ENCODE measurements at places on chromosomes 11 and 22.

- no peak for DNase-seq
These were observed 43.4 kb upstream of the MICAL2 start for GRCh38 chr11:12066799-12067508.

GRCh38 chr11:2868506-2869133 lies 17.0 kb downstream of the CDKN1C start:
- no peak for DNase-seq

DNA sequence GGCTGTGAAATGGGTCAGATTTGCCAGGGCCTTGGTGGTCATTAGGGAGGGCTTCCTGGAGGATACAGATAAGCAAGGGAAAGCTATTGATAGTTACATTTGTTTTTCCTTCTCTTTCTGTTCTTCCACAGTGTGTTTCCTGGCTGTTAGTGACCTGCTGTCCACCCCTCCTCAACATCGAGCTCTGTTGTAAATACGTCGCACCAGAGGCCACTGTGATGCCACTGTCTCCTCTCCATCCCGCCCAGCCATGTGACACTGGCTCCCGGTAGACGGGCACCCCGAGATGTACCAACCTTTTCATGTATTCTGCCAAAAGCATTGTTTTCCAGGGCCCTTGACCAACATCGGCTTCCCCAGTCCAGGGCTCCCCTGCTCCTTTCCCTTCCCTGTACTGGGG lies 58.1 kb downstream of the P4HA3 start:
- DNase-seq, result no peak

DNA sequence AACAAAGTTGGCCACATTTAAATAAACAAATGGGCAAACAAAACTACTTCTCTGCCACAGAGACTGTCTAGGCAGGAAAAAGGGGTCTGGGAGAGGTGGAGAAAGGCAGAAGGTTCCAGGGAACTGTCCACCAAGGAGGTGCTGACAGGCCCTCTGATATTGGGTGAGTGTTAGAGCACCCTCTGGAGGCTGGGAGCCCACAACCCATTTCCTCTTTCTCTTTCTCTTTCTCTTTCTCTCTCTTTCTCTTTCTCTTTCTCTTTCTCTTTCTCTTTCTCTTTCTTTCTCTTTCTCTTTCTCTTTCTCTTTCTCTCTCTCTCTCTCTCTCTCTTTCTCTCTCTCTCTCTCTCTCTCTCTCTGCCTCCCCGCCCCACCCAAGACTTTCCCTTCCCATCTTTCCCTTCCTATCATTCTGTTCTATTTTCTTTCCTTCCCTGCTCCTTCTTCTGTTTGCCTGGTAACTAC lies 912.8 kb downstream of the DLG2 start:
- no peak for DNase-seq

GRCh38 chr11:33867561-33867960 lies 24.3 kb downstream of the LMO2 start:
- no peak for DNase-seq

- DNase-seq, result no peak
These were observed 904.5 kb downstream of the DLG2 start for GRCh38 chr11:84722583-84723108.

DNA sequence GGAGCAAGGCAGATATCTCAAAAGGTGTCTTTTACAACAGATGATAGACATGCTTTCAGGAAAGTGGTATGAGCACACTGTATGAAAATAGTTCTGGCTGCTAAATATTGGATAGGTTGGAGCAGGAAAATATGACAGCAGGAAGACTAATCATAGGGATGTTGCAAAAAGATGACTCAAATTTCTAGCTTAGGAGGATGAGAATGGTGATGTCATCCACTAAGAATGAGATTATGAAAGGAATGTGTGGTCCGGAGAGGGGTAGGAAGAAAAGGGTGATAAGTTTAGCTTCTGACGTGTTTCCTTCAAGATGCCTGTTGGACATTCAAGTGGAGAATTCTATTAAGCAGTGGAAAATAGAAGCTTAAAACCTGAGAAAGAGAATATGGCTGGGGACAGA lies 46.4 kb downstream of the RCN1 start:
- no peak for DNase-seq

- no peak for DNase-seq
These were observed 11.6 kb downstream of the MISFA start for GRCh38 chr11:18611196-18611595.

- no peak for DNase-seq
These were observed 1.7 kb downstream of the BRSK2 start for GRCh38 chr11:1391165-1392075.

DNA sequence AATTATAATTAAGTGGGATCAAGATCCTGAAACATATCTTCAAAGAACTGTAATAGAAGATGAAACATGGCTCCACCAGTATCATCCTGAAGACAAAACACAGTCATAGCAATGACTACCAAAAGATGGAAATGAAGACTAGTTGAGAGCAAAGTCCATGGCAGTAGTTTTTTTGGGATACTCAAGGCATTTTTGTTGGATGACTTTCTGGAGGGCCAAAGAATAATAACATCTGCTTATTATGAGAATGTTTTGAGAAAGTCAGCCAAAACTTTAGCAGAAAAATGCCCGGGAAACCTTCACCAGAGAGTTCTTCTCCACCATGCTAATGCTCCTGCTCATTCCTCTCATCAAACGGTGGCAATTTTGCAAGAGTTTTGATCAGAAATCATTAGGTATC lies 809.4 kb upstream of the RAG2 start:
- DNase-seq, result no peak

GRCh38 chr22:50713008-50713385 lies 25.0 kb upstream of the ACR start:
- no peak for DNase-seq

- no peak for DNase-seq
These were observed 6.3 kb upstream of the SYNGR1 start for GRCh38 chr22:39343259-39344045.

DNA sequence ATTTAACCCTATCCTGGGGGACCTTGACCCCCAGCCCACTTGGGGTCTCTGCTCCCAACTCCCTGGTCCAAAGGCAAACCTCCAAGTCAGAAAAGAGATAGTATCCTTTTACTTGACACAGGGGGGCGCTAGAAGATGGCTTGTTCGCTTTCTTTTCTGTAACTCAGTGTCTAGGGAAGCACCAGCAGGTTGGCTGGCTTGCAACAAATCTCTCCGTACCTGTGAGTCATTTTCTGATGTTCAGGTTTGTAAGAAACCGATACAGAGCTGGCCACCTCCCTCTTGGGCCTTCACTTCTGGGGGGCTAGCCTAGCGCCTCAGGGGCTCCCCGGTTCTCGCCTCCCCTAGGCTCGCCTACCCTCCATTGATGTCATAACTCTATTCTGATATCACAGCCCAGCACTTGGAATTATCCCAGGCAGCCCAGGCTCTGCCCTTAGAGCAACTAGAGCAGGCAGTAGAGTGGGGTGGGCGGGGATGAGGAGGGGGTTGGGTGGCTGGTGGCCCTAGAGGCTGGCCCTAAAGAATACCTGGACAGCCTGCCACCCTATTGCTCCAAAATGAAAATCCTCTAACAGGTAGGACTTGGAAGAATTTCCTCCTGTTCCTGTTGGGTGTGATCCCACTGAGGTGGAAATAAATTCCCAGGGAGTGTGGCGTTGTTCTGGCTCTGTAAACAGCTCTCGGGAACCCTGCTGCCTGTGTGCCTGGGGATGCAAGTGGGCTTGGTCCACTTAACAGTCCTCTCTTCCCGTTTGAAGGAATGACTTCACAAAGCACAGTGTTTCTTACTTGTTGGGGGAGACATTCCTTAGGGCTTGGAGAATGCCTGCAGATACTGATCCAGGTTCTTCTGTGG lies 69.4 kb downstream of the OSBP2 start:
- peak; percentile 4 for DNase-seq

DNA sequence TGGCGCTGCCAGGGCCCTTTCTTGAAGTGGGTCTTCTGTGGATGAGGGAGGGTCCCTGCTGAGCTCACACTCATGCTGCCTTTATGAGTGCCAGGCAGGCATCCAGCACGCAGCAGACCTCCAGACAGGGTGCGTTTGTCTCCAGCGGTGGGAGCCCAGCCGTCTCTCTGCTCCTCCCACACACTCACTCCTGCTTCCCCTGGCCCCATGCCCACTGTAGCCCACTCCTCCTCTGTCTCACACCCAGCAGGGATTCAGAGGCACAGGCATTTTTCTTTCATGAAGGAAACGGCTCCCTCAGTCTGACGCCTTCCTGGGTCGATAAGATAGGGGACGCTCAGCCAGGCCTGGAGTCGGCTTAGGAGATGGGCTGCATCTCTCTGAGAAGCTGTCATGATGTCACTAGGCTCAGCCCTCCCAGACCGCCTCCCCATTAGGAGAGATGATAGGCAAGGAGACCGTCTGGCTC lies 183.9 kb upstream of the NCAM1 start:
- no peak for DNase-seq

- no peak for DNase-seq
These were observed 36.0 kb downstream of the SYT13 start for GRCh38 chr11:45250035-45250718.

DNA sequence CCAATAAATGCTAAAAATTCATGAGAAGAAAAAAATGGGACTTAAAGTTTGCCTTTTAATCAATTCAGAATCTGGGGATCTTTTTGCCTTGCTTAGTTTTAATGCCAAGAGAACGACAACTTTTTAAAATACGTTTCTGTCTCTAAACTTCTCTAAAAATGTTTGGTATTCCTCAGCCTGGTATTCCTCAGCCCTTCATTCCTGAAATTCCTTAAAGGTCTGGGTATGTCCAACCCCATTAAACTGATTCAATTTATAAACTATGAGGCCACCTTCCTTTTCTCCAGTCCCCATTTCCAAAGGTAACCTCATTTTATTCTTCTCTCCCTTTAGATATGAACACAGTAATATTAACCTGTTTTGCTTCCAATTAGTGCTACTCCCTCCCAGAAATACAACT lies 16.6 kb downstream of the POLA2 start:
- DNase-seq, result no peak

DNA sequence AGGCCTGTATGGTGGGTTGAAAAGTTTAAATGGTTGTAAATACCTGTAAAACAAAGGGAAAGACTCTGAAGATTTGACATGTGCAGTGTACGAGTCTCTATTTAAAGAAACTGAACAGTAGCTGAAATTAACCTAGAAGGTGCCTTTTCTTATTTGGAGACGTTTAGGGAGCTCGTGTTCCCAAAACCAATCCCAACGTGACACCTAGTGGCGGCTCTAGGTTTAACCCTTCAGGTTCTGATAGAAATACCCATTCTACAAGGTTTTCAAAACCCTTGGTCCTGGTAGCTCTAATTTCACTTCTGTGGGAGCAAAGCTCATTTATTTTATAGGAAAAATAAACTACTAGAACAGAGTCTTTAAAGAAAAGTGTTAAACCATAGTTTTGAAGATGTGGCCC lies 258.3 kb downstream of the LRRC4C start:
- DNase-seq, result peak; percentile 9

DNA sequence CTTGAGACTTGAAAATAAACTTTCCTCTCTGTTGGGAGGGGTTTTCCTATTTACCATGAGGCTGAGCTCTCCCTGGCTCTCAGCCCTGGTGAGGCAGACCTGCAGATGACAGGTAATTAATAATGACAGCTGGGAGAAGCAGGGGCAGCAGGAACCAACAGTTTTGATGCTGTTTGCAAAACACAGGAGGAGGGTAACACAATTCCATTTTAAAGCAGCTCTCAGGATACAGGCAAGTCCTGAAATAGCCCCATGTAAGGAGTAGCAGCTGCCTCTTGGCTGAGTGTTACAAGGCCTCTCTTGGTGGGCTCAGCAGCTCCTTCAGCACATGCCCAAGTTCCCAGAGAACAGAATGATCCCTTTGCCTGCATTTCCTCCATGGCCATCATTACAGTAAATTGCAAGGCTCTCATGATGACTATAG lies 13.3 kb downstream of the PARVA start:
- DNase-seq, result no peak

DNA sequence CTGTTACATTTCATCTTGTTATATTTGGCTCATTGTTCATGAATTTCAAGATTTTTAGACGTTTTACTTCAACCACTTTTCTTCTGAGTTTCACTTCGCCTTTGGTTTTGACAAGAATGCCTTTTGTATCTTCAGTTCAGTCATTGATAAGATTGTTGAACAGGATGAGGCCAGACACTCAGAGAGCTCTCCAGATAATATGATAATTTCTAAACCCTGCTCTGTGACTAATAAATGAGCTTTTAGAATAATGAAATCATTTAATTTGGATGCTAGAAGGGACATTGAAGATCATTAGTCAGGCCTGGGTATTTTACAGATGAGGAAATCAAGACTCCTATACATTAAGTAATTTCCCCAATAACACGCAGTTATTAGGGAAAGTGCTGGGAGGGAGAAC lies 37.2 kb upstream of the GRAMD1B start:
- no peak for DNase-seq

- no peak for DNase-seq
These were observed 86.7 kb downstream of the ALX4 start for GRCh38 chr11:44223238-44223637.

DNA sequence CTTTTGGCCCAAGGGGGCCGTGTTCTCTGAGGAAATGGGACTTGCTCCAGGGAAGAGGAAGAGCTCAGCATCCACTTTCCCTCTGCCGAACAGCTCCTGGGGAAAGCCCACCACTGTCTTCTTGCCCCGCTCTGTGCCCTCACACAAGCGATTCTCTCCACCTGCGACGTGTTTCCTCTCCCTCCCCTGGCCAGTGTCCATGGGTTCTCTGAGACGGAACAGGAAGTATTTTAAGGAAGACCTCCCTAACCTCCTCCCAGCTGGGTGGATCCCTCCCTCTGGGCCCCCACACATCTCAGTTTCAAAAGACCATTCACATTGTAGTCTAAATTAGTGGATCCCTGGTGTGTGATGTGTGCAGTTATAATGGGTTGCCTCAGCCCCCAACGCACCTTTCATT lies 1.6 kb downstream of the TP53AIP1 start:
- DNase-seq, result no peak

- DNase-seq, result no peak
These were observed 199.2 kb upstream of the POU2AF2 start for GRCh38 chr11:111046291-111046690.

DNA sequence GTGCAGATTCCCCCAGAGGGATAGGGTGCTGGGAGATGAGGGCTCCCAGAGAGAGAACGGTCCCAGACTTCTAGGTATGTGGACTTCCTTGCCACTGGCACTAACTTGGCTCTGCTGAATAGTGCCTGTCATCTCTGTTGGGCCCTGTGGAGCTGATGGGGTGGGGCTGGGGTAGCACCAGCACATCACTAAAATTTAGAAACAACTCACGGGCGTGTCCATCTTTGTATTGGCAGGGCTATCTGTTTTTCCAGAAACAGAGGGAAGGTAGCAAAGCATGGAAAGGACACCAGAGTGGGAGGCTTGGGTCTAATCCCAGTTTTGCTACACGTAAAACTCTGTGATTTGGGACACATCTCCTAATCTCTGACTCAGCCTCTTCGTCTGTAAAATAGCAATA lies 25.8 kb downstream of the SWAP70 start:
- DNase-seq, result no peak

- no peak for DNase-seq
These were observed 129.1 kb downstream of the COMMD9 start for GRCh38 chr11:36160091-36160490.

DNA sequence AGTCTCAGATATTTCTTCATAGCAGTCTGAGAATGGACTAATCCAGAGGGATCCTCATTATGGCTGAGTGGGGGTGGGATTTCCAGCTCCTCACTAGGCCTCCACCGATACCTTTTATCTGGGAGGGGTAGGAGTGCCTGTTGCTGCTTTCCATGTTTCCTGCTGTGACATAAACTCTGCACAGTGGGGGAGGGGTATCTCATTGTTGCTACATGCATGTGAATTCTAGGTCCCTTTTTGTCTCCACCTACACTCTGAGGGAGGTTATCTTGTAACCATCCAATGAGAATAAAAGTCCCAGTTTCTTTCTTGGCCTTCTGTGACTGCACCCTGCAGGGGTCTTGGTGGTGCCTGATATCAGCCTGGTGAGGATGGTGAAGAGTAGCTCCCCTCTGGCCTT lies 60.5 kb downstream of the ADAMTS15 start:
- DNase-seq, result no peak

- DNase-seq, result no peak
These were observed 11.2 kb upstream of the P4HA3 start for GRCh38 chr11:74322667-74323066.
